Activated naive CD4-positive, alpha-beta T cell treated with Interleukin-2 at 50 U/mL for 16 hours (primary cell): ENCODE measurements at places on chromosomes 6 and 20.

DNA sequence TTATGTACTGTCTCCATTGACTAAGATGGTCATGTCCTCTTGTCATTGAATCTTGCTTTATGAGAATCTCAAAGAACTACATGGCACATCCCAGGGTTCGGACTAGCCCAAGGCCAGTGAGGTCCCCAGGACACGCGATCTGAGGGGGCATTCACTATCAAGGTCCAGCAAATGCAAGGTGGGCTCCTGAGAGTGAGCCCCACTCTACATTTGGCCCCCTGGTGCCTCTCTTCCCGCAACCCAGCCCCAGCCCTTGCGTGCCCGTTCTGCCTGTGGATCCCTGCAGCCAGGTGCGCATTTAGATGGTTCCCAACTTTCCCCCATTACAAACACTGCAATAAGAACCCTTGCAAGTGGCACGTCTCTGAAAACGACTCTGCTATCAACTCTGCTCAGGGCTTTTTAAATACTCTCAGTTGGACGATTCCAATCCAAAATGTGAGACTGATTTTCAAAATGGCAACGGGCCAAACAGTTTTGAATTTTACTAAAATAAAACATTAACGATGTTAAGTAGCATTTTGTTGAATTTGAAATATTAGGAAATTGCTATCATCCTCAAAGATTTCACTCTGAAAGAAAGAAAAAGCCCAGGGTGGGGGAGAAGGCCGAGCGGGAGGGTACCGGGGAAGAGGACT, 59.6 kb downstream of the NFATC2 start:
- DNase-seq: no peak

GRCh38 chr20:46430921-46431712, 24.7 kb upstream of the ELMO2 start:
- DNase-seq: no peak

DNA sequence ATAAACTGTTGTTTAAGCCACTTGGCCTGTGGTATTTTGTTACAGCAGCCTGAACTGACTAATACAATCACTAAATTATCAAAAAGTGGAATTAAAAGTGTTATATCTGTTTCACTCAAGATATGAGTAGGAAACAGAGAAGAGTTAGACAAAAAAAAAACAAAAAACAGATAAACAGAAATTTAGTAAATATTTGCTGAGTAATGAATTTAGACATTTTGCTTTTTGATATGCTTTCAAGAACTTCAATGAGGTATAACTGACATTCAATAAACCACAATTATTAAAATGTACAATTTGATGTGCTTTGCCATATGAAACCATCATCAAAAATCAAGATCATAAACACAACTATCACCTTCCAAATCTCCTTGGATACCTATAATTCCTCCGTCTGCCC, 369.2 kb downstream of the PAX1 start:
- no peak for DNase-seq

DNA sequence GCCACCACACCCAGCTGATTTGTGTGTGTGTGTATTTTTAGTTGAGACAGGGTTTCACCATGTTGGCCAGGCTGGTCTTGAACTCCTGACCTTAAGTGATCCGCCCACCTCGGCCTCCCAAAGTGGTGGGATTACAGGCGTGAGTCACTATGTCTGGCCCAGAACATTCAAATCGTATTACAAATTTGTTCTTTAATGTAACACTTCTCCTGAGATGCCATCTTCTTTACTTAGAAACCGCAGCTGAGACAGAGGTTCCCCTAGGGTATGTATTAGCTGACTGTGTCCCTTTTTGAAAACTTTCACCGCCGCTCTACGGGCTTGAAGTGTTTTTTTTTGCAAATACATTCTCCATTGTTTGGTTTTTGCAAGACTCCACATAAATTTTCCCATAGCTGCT, 62.6 kb downstream of the TOX2 start:
- DNase-seq: no peak
